ENCODE measurements at places on chromosomes 3 and 15. TPM values are rescaled to one million over a fixed set of nuclear protein-coding genes. Genes with fewer than 3 reads are reported as not detected.

Gene PAK6
- total RNA-seq = 14.6 TPM

Gene CPNE9
- 0.21 TPM for total RNA-seq

Gene SKOR1
- total RNA-seq = 0.34 TPM

Gene ADAMTS9
- total RNA-seq = 36.9 TPM

Gene SLC35G2
- 5.9 TPM for total RNA-seq

Data from left lung (tissue), 14 donors.